ENCODE measurements at places on chromosomes 12 and 14. TPM values are rescaled to one million over a fixed set of nuclear protein-coding genes. Genes with fewer than 3 reads are reported as not detected.

- no peak for DNase-seq
Observed at GRCh38 chr12:102204025-102204424, 6.4 kb upstream of the PMCH start.

- DNase-seq, result no peak
Observed at GRCh38 chr12:16788506-16789203, 182.7 kb upstream of the LMO3 start.

The MIS18BP1 gene
- 37.1 TPM for polyA plus RNA-seq

GRCh38 chr12:124979568-124979967 is 9.4 kb downstream of the DHX37 start:
- DNase-seq, result no peak

DNA sequence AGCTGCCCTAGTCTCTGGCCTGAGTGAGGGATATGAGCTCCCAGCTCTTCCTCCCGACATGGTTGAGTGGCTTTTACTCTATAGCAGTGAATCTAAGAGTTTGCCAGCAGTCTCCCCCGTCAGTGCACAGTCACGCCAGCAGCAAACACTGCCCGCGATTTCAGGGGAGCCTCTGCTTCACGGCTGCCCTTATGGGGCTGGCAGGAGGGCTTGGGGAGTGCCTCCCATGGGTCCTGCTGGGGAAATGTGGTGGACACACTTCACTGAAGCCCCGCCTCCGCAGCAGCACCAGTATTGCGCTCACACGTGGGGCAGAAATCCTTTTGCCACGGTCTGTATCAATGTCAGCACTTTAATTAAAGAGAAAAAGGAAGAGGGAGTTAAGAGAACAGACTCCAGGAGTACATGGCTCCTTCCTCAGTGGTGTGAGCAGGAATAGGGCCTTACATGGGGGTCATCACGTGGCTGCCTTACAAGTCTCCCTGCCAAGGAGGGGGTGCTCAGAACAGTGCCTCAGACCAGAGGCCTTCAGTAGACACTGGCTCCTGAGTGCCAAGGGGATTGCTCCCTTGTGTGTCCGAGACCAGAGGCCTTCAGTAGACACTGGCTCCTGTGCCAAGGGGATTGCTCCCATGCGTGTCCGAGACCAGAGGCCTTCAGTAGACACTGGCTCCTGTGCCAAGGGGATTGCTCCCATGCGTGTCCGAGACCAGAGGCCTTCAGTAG is 55.7 kb downstream of the SFSWAP start:
- DNase-seq, result no peak

DNA sequence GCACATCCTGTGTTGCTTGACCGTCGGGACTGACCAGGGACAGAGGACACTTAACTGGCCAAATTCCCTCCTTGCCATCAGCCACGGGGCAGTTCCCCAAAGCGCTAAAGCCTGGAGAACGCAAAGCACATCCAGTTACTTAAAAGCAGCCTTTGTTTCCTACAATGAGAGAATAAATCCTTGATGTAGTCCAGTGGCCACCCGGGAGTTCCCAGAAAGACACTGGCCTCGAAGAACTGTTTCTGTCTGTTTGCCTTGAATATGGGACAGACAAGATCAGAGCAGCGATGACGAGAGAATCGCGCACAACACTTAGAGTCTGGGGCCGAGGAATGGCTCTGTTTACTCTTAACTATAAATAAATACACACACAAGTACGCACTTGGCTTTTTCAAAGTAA is 102.2 kb downstream of the TNFAIP2 start:
- no peak for DNase-seq

The PRH2 gene
- polyA plus RNA-seq, result 0.40 TPM

GRCh38 chr14:91149462-91149861 is 35.6 kb downstream of the DGLUCY start:
- DNase-seq, result peak; percentile 23

The WDHD1 gene
- polyA plus RNA-seq, result 18.4 TPM

The OR6C2 gene
- polyA plus RNA-seq, result not detected

The TRHDE gene
- polyA plus RNA-seq, result 25.8 TPM

- peak; percentile 46 for DNase-seq
Observed at GRCh38 chr12:32756476-32757066, 874 bp upstream of the YARS2 start.

The SPIC gene
- not detected for polyA plus RNA-seq

The TAS2R30 gene
- 0.22 TPM for polyA plus RNA-seq

DNA sequence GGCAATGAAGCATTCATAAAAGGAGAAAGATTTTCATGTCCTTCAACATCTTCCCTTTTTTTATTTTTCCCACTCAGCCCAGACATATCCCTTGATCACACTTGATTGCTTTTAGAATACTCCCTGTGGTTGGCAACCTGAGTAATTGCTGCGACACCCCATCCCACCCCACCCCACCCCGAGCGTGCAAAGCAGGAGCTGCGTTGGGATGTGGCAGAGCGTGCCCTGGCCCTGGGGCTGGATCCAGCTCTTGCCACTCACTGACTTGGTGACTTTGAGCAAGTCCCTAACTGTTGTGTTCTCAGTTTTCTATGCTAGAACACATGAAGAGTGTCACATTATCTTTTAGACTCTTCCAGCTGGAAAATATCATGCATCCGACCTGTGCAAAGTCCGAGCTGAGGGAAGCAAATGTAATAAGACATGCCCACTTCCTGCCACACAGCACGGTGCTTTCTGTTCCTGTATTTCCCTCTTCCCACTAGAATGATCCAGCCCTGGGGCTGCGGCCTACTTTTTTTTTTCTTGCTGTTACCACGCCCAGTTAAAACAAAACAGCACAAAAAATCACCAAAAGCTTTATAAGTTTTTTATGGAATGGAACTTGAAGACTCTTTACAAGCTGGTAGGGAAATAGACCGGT is 4.0 kb downstream of the ASCL4 start:
- DNase-seq, result no peak

- no peak for DNase-seq
Observed at GRCh38 chr14:89377544-89377943, 39.5 kb downstream of the FOXN3 start.

- DNase-seq, result no peak
Observed at GRCh38 chr12:106418970-106419369, 61.4 kb downstream of the POLR3B start.

All from renal pelvis (tissue), 12 donors.